Choroid plexus epithelial cell (primary cell): ENCODE measurements at places on chromosomes 3 and 15.

DNA sequence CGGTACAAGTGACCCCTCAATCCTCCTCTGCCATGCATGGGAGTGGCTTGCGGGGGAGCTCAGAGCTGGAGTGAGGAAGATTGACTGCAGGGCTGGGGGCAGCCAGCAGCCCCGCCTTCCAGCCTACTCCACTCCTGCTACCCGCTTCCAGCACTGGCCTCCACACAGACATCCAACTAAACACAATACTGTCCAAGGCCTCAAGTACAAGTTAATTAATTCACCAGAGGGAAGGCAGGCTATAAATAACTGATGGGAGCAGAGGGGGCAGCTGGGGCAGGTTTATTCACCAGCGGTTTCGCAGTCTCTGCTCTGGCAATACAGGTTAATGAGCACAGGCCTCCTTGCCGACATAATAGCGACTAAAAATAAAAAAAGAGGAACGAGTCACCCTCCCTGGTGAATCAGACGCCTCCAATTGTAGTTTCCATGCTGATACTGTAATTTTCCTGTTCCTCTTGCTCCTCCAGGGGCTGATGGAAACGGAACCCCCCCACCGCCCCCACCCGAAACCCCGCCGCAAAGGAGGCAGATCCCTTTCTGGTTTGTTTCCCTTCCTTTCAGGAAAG lies 166.4 kb upstream of the TLE3 start:
- no peak for DNase-seq

DNA sequence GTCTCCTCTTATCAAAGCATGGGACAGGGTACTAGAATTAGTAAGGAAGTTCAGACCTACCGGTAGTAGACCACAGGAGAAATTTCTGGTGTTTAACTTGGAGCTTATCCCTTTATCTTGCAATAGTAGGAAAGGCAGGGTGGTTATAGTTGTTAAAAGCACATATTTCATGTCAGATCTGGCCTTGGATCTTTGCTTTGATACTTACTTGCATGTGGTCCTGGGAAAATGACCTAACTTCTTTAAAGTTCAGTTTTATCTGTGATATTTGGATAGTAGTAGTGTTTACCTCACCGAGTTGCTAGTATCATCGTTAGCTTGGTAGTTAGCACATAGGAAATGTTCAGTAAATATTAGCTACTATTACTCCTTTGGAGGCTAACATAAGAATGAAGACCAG lies 15.4 kb downstream of the EXOG start:
- DNase-seq: no peak

DNA sequence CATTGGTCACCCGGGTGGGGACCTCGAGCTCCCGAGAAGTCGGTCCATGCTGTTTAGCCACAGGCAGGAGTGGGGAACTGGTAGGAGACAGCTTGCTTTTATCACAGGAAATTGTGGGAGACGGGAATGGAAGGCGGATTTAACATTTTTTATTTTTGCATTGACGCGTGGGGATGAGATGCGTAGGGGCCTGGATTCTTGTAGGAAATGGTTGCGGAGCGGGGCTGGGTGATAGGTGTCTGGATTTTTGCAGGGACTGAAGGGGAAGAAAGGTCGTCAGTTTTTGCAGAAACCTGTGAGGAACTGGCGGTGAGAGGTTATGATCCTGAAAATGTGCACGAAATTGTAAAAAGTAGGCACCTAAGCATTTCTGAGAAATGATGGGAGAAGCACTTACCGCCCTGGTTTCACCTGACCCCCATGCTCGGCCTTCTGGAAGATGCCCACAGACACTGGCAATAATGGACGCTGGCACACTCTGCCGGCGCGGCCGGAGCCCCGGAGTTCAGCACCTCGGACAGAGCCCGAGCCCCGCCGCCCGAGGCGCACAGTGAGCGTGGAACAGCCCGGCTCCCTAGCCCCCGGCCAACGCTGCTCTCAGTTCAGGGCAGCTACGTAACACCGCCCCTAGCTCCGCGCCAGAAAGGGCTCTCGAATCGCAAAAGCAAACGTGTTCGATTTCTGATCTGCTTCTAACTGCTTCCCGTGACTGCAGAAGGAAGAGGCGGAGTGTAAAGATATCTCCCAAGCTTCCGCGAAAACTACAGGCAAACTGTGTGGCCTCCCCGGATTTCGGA lies 928 bp downstream of the ANKRD34C start:
- DNase-seq: peak; percentile 42

DNA sequence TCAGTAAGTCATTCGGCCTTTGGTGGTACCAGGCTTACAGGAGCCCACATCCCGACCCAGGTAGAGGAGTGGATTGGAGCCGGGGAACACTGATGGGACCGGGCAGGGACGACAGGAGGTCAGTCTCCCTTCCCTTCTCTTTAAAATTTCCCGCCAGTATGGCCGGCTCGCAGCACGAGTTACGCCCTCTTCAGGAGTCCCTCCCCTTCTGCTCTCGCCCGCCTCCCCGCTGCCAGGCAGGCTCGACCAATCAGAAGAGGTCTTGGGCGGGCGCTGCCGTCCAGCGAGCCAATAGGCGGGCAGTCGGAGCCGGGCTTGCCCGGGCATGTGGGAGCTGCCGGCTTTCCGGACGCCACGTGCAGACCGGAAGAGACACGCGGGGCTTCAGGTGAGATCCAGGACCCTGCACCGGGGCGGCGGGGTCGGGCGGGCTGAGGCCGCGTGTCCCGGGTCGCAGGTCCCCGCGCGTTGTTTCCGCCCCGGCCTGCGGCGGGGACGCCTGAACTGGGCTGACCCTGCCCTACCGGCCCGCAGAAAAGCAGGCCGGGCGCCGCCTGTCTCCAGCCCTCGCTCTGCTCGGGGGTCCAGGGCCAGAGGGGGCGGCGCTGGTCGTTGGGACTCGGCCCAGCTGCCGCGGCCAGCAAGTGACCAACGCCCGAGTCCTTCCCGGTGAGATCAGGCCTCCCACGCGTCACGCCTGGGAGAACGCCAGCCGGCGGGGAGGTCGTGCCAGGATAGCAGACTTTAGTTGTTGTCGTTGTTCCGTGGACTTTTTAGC lies at the start of gene AEN:
TSS of gene AEN (plus strand) at position 346 of the 778 bp plus-strand sequence. CDS start 4,870 bp downstream, outside the sequence.
- DNase-seq: peak; percentile 98

- DNase-seq: no peak
Measured at GRCh38 chr3:101946906-101947305, 97.6 kb downstream of the NFKBIZ start.

- DNase-seq: no peak
Measured at GRCh38 chr3:70952033-70952747, 631.3 kb downstream of the FOXP1 start.

- DNase-seq: peak; percentile 40
Measured at GRCh38 chr15:63517628-63518027, 13.2 kb downstream of the USP3 start.

DNA sequence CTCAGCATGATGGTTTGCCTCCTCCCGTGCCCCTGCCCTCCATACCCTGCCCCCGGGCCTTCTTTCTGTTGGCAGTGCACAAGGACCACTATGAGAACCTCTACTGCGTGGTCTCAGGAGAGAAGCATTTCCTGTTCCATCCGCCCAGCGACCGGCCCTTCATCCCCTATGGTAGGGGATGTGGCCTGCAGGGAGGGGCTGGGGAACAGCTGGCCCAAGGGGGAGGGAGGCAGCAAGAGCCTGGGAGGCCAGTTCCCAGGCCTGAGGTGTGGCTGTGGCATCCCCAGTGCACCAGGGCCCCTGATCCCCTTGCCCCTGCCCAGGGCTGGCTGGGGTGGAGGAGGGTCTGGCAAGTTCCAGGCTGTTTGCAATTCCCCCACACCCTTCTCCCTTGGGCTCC lies 2.6 kb upstream of the PLA2G4B start:
- no peak for DNase-seq
